ENCODE measurements at places on chromosomes 6 and 20.

GRCh38 chr6:12258591-12259075, 31.5 kb upstream of the EDN1 start:
- no peak for DNase-seq

DNA sequence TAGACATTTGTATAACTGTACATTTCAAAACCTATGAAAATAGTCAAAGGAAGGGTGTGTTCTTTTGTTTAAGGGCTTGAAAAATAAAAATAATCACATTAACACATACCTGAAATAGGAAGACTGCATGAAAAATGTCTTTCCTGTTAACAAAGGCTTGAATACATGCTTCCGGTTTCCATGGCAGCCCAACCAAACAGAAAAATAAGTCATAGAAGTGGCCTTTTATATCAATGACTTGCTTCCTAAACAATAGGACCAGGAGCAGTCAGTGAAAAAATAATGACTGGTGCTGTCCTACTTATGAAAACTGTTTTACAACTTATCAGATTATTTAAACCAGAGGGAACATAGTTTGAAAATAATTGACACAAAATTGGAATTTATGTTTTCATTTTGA, 412.6 kb upstream of the PLCB4 start:
- DNase-seq, result no peak

DNA sequence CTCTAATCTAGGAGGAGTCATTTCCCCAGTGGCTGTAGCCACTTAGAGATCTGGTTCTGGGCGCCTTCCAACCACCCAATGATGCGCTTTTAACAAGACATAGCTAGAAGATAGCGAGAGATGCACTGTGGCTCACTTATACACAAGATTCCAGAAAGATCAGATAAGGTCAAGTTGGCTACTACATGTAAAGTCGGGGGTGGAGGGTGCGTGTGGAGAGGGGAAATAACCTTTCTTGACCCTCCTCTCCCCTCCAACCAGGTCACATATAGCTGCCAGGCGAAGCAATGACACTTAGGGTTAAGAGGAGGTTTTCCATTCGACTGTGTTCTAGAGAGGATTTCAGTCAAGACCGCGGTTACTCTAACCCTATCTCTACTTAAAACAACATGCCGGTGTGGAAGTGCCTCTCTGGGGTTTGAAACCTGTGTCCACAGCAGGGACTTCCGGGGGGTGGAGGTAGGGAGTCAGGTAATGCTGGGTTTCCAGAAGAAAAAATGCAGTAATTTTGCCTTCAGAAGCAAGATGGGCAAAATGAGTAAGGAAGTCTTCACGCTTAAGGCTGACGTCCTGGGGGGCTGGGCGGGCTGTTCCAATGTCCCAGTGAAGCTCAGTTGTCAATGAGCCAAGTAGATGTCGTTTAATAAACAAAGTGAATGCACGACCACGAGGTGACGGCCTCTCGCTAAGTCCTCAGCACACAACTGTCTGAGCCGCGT, 1.8 kb upstream of the SIM1 start:
- DNase-seq, result no peak

DNA sequence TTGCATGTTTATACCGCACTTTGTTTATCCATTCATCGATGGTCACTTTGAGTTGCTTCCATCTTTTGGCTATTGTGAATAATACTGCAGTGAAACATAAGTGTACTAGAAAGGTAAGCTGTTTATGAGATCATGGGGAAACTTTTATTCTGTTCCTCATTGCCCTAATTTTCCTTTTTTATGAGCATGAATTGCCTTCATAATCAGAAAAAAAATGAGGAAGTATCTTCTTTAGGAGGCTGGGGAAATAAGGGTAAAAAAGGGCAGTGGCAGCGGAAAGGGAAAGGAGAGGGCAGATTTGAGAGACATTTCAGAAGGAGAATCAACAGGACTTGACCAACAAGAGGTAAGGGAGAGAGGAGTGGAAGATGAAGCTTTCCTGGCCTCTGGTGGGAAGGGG, 14.3 kb upstream of the SERINC3 start:
- DNase-seq, result no peak

GRCh38 chr6:11766589-11767450, 11.8 kb downstream of the ADTRP start:
- DNase-seq, result peak; percentile 97

Data from ACHN (cell line).